ENCODE measurements at places on chromosomes 3 and 15.

DNA sequence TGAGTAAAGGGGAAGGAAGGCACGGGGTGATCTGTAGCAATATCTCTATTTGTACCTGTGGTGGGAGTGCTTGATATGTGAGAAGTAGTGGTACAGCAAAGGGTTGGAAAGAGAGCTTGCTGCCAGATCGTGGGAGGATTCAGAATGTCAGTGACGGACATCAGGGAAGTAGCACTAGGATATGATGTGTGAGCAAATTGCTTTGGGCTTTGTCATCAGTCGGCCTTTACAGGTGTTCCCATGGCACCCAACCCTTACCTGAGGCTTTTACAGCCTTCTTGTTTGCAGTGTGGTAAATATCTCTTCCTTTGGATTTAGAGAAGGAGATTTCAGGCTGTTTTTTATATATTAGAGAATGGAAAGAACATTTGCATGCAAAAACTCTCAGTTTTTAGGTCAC is 29.8 kb downstream of the IL1RAP start:
- no peak for DNase-seq

GRCh38 chr3:194736896-194737600 is 51.4 kb downstream of the FAM43A start:
- DNase-seq = no peak

DNA sequence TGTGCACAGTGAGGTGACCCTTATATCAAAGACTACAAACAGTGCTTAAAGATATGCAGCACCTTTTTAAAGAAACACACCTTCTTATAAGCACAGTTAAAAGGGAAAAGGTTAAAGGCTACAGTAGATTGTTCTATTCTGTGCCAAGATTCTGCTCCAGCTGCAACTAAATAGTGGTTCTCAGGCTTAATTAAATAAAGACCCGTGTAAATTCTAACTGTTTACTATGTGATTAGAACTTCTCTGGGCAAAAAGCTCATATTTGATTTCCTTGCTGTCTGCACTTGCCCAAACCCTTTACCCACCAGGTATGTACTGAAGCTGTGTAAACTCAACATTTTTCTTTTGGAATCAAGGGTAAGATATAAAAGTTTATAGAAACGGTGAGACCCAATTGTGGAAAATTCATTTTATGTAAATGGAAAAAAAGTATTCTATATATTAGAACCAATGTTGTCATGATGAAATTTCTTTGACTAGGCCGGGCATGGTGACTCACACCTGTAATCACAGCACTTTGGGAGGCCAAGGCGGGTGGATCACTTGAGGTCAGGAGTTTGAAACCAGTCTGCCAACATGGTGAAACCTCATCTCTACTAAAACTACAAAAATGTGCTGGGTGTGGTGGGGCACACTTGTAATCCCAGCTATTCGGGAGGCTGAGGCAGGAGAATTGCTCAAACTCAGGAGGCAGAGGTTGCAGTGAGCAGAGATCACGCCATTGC is 230.6 kb downstream of the MECOM start:
- DNase-seq = no peak

DNA sequence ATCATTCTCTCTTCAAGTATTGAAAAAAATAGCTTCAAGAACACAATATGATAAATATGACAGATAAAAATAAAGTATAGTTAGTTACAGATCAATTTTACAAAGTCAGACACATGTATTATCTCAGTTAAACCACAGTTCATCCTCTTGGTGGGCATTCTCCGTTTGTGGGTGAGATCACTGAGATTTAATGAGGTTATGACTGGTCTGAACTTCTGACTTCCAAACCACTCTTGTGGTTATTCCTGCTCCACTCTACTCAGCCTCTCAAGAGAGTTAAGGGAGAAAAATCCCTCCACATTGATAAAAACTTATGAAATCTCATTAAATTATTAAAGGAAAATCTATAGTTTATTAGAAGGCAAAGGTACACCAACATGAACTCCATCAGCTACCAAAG is 229.9 kb upstream of the LRTM1 start:
- no peak for DNase-seq

DNA sequence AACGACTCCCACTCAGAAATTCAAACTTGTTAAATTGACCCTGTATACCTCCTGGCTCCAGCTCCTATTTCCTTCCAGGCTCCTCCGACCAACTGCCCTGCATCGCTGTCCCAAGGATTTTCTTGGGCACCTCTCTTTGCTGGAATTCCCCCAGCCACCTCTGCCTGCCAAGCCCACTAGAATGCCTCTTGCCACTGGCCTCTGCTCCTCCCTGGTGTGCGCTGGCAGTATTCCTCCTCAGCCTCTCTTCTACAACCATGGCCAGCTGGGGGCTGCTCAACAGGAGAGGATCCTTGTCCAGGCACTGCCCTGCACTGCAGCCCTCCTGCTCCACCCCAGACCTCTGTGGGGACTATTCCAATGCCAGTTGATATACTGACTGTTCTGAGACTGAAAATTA is 7.4 kb downstream of the WNT7A start:
- no peak for DNase-seq

- no peak for DNase-seq
Observed at GRCh38 chr3:111954228-111954990, 24.4 kb upstream of the ABHD10 start.

DNA sequence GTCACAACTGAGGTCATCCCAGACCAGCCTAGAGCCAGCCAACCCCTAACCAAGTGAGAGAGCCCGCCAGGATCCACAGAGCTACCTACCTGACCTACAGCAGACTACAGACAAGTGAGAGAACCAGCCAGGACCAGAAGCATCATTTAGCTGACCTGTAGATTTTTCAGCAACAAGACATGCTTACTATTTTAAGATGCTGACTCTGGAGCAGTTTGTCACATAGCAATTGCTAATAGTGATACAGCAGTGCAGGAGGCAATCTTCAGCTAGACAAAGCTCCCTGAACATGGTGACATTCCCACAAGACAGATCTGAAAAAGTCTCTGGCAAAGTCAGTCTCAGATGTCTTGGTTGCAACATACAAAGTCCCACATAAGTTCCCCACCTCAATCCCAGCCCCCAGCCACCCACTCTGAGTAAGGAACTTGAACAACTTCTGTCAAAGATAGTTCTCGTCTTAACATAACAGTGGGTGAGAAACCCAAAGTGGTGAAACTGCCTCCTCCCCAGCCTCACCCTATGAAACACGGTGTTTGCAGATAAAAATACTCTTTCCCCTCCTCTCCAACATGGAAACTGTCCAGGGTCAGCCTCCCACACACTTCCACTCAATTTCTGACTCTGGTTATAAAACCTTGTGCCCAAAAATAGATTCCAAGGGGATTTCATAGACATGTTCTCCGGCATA is 120.3 kb upstream of the SLC6A11 start:
- DNase-seq = no peak

- no peak for DNase-seq
Observed at GRCh38 chr3:119812491-119813058, 30.7 kb downstream of the NR1I2 start.

DNA sequence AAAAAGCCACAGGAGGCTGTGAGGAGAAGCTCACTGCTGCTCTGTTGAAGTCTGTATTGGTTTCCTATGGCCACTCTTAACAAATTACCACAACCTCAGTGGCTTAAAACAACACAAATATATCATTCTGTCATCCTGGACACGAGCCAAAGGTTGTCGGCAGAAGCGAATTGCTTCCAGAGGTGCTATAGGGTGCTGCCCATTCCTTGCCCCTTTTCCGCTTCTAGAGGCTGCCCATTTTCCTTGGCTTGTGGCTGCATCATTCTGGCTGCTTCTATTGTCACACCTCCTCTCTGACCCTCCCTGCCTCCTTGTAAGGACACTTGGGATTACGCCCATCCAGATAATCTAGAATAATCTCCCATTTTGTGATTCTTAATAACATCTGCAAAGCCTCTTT is 6.4 kb upstream of the SACM1L start:
- no peak for DNase-seq

DNA sequence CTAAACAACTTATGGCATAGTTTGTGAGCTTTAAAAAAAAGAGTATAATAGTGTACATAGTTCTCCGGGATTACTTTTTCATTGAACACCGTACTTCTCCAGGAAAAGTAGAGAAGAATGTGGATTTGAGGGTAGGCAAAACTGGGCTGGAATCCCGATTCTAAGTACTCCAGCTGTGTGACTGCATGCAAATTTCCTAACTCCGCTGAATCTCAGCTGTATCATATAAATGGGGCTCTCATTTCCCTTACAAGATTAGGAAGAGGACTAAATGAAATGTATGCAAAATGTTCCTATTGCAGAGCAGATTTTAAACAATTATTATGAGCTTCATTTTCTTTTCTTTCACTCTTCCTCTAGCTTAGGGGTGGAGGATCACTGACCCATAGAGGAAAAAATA is 70.3 kb upstream of the HERC1 start:
- no peak for DNase-seq

DNA sequence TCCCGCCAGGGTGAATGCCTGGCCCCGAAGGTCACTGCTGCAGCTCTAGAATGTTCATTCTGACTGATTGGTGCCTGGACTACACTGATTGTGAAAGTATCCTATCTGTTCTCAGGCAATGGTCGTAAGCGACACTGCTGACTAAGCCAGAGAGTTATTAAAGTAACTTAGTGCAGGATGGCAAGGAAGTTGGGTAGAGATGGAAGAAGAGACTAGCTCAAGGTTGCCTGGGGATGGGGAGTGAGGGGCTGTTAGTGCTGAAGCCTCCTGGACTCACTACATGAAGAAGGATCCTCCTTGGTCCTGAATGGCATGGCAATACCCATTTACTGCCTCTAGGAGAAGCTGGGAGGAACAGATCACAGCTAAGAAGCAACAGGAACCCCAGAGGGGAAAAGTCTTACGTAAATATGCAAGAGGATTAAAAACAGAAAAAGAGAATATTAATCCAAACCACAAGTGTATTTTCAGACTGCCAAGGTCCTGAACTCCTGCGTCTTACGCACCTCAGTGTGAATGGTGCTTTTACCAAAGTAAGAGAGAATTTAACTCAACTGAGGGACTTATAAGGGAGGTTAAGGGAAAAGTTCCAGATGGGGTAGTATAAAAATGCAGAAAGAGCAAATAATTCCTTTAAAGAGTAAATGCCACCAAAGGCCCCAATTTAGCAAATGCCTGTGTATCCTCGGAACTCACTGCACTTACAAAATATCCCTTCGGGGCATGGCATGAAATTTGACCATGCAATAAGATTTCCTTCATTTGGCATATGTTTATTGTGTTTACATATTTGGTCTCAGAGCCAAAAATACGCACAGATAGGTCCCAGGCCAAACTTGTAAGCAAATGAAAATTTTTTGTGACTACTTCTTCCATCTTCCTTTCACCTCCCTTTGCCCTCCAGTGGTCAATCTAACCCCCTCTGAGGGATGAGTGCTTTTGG is 64.0 kb upstream of the DGKG start:
- no peak for DNase-seq

DNA sequence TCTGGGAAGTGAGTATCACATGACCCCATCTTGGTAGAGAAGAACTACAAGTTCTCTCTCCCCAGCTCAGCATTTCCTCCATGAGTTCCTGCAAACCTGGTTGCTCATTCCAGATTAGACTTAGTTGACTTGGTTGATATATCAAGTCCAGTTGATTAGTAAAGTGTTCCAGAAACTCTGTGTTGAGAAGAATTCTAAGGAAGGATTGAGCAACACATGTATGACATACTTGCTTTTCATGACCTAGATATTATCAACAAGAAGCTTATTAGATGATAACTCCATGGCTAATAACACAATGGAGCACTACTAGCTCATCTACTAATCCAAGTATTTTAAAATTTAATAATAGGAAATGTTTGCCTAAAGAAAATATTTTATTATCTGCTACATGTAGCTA is 6.4 kb upstream of the EID1 start:
- no peak for DNase-seq

- no peak for DNase-seq
Observed at GRCh38 chr15:73308305-73308704, 60.5 kb downstream of the HCN4 start.

DNA sequence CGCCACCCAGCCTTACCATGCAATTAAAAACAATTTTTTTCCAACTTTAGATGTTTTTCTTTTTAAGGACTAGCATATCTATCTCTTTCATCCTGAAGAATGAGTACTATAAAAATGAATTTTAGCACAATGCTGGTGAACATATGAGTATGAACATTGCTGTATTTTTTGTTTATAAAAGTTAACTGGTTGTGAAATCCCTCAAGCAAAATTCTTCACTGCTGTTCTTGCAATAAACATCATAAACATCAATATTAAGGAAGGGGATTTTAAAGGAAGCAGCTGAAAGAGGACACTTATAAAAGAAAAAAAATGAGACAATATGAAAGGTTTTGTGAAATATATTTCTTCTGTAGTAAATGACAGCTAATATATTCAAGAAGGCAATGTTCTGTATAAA is 3.0 kb downstream of the PLSCR4 start:
- no peak for DNase-seq

DNA sequence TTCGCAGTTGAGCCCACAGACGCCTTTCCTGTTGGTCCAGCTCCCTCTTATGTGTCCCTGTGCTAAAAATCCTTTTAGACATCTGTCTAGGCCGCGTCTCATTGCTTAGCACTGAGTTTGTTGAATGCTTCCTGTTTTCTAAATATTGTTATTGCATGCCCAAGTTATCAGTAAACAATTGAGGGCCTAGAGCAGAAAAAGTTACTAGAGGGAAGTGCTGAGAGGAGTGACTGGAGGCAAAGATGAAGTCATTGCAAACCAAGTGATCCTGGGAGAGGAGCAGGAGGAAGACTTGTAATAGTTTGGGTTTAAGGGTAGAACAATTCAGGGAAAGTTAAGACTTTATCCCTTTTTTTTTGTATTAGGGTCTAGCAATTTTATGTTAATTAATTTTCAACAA is 88.1 kb downstream of the DCUN1D1 start:
- no peak for DNase-seq

- DNase-seq = no peak
Observed at GRCh38 chr15:99503411-99503810, 62.4 kb upstream of the MEF2A start.

DNA sequence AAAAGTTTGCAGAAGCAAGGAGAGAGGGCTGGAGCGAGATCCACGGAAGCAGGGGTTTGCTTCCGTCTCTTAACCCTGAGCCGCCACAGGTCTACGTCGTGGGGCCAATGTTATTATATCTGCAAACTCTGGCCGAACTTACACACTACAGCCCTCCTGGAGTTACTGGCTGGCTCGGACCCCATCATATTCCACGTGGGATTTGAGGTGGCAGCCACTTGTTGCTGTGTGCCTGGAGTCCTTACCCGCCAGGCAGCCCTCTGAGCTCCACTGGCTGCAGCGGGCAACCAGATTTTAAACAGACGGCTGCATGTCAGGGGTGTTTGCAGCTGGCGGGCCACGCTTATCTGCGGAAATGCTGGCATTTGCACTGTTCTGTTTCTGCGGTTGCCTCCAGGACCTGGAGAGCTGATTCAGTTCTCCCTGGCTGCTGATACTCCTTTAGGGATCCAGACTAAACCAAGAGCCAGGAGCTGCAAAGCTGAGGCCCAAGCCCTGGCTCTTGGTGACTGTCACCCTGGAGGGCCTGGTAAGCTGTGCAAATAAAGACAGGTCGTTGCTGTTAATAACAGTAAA is 34.7 kb downstream of the TM2D3 start:
- no peak for DNase-seq
